Psoas muscle (tissue), 8 donors: ENCODE measurements at places on chromosomes 11 and 22.
A peak's percentile ranks its signal among the peaks of the same experiment; 100 is the strongest.

- DNase-seq, result no peak
Measured at GRCh38 chr11:74952752-74953151, 3.7 kb downstream of the SPCS2 start.

GRCh38 chr11:92727769-92728168, 241.7 kb upstream of the MTNR1B start:
- no peak for DNase-seq

- no peak for DNase-seq
Measured at GRCh38 chr11:104699981-104700380, 198.3 kb downstream of the CASP12 start.

DNA sequence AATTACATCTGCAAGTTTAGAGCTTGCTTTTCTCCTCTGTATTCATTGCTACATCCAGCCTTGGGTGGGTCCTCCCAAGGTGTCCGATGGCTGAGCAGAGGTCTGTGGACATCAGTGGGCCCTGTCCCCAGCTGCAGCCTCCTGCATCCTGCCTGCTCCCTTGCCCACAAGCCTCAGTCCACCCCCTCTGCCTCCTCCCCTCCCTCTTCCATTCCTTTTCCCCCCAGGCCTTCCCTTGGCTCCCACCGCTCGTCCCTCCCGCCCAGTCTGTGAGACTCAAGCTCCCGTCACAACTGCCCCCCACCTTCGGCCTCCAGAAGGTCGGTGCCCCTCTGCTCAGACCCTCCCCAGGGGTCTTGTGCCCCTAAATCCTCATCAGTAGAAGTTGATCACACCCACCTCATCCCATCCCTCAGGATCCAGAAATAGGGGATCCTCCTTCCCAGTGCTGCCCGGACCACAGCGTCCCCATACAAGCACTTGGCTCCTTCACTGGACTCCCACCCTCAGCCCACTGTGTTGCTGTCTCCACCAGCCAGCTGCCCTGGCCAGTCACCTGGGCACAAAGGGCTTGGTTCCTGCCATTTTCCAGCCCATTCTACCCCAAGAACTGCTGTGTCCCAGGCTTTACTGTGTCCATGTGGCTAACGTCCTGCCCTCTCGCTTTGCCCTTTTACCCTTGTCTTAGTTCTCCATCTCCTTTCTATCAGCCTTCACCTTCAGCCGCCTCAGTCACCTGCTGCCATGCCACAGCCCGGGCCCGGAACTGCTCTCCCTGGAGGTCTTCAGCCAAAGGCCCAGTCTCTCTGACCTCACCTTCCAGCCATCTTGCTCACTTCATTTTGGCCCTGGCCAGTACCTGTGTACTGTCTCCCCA, 2.2 kb upstream of the OMP start:
- DNase-seq, result peak; percentile 1

GRCh38 chr22:42880815-42881214, 23.7 kb upstream of the ARFGAP3 start:
- no peak for DNase-seq
